ENCODE measurements at places on chromosomes 2 and 18.

GRCh38 chr2:240792629-240793312 lies 27.2 kb downstream of the KIF1A start:
- no peak for DNase-seq

GRCh38 chr2:170953941-170954340 lies 24.9 kb downstream of the GORASP2 start:
- DNase-seq: no peak

DNA sequence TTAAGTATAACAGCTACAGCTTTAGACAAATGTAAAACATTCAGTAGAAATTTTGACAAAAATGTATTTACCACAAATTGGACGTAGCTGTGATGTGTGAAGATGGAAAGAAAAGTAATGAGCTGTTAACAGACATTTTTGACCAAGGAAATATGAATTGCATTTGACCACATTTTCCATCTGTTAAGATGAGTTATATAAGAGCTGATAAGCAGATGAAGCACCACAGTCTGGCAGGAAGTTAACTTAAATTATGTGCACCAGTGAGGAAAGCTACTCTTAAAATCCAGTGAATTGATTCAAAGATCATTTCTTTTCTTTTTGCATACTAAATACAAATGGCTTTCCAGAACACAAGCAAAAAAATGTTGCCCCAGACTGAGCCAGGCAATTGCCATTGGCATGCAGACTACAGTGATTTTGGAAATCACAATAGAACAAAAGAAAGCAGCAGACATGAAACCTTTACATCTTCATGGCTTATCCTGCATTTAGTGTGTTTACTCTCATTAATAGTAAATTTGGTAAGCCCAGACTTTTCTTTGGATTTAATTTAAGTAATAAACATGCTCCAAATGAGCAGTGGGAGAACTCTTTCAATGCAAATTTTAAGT lies 493.7 kb downstream of the TMX3 start:
- no peak for DNase-seq

DNA sequence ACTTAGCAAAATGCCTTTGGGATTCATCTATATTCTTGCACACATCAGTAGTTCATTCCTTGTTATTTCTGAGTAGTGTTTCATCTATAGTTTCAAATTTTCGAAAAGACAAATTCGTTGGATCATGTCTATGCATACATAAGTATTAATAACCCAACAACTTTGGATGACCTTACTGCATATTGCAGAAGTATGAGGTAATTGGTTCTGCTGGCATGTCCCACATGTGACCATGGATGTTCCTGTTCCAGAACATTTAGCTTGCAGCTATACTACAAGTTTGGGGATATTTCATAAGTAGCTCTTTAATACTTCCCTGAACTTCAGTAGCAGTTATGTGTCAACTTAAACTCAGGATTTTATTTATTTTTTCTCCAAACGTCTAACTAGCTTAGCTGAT lies 44.9 kb downstream of the APLF start:
- no peak for DNase-seq

- no peak for DNase-seq
These were observed 47.5 kb downstream of the EMILIN2 start for GRCh38 chr18:2894131-2894840.

DNA sequence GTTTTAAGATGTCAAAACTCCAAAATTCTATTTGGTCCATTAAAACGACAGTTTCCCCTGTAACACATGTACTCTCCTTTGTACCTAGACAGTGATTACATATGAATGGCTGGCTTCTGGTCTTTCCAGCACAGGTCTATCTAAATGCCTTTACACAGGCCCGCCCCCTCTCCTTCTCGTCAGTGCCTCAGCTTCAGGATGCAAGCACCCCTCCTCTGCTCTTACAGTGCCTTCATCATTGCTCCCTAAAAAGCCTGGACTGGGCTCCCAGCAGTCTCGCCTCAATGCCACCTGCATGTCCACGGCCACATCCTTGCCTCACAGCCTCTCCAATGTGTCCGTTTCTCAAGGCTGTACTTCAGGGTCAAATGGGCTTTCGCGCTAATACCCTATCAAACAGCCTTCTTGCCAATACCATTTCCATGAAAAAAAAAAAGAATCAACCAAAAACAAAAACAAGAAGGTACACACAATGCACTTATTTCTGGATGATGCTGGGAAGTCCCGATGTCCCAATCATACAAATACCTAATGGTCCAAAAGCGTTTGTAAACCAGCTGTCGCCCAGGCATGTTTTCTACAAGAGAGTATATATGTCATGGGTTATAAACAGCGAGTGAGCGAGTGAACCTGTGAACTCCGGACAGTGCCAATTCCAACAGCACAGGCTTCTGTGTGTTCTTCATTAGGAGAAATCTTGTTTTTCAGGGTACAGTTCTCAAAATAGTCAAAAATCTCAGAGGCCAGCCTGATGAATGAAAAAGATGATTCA lies 77.2 kb downstream of the EIPR1 start:
- DNase-seq: no peak

- peak; percentile 80 for DNase-seq
These were observed 114.8 kb upstream of the ZNF236 start for GRCh38 chr18:76707534-76707933.

- no peak for DNase-seq
These were observed 470 bp downstream of the KCNF1 start for GRCh38 chr2:10912076-10912731.

- DNase-seq: no peak
These were observed 136.1 kb upstream of the RIOK3 start for GRCh38 chr18:23316988-23317387.

- DNase-seq: no peak
These were observed 108.9 kb downstream of the THSD7B start for GRCh38 chr2:136874258-136874657.

- DNase-seq: no peak
These were observed 49.1 kb downstream of the COBLL1 start for GRCh38 chr2:164792316-164793170.

- DNase-seq: no peak
These were observed 15.9 kb upstream of the POMC start for GRCh38 chr2:25184254-25184653.

GRCh38 chr2:134164306-134164705 lies 89.6 kb upstream of the MGAT5 start:
- DNase-seq: no peak

DNA sequence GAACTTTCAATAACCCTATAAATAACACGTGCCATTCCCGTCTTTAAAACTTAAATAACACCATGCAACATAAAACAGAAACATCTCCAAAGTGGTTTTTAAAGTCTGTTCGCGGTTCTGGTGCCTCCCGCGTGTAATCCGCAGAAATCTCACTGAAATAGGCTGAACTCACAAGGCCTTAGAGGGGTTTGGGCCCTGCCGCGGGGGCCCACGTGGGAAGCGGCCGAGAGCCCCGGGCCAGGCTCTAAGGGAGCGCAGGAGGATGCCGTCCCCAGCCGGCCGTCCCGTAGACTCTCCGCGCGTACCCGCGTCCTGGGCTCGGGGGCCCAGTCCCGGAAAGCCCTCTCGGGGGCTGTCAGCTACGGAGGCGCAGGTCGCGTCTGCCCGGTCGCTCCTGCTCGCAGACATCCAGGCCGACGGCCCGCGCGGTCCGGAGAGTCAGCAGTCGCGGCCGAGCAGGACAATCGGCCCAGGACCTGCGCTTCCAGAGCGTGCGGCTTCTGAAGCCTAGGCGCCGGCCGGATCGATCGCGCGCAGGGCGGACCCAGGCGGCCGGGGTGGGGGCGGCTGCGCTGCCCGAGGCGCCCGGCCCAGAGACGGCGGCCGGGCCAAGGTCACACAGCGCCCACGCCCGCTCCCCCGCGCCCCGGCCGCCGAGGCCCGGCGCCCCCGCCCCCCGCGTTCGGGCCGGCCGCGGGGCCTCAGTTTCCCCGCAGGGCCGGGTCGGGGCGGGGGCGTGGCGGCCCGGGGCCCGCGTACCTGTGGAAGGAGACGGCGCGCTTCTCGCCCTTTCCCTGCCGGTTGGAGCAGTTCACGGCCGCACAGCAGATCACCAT lies 558 bp downstream of the THAP4 start:
- DNase-seq: no peak

DNA sequence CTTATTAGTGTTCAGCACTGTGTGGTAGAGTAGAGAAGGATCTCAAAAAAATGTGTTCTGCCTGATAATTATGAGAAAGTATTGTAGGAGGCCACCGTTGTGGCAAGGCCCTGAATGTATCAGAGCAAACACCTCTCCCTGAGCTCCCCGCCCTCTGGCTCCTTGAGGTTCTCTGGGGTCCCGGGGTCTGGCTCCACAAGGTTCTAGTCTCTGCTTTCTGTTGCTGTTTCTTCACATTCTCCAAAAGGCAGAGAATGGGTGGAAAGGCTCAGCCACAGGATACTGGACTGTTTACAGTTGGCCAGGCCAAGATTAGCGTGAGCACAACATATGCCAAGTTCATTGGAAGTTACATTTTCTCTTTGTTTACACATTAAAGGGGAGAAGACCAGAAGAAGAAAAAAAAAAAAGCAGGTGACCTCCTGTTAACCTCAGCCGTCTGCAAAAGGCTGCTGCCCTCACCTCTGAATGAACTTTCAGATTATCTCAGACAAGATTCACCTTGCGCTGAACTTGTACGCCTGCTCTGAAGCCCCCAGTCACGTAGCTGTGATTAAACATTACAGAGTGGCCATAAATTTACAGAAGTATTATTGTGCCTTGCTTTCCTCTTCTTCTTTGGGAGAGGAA lies 56.6 kb upstream of the CYP26B1 start:
- DNase-seq: no peak

DNA sequence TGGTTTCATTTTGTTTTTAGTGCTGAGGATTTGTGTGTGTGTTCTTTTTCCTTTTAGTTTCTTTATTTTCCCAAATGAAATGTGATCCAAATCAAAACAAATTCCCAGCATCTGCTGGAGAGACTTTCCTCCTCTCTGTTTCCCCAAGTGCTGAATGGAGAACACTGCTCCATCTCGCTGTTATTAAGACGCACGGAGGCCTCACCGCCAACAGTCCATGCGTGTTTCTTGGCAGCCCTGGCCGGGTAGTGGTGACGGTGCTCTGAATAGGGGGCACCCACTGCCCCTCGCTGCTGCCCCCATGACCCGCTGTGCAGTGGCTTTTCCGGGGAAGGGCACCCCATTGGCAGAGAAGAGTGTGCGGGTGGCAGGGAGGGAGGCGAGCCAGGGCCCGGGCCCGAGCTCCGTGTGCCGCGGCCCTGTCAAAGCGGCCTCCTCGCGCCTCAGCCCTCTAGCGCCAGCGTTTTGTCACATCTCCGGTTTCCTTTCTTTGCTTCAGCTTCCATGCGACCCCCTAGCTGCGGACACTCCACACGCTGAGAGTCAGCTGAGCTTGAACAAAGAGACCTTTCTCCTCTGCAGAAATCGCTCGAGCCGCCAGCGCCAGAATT lies 473.7 kb upstream of the SALL3 start:
- DNase-seq: no peak

GRCh38 chr18:986051-986450 lies 81.4 kb downstream of the ADCYAP1 start:
- no peak for DNase-seq

GRCh38 chr2:12821656-12822055 lies 104.9 kb downstream of the TRIB2 start:
- no peak for DNase-seq

- peak; percentile 93 for DNase-seq
These were observed 44.0 kb upstream of the RPL31 start for GRCh38 chr2:100957996-100958653.

GRCh38 chr2:191889931-191890330 lies 43.0 kb upstream of the CAVIN2 start:
- DNase-seq: no peak

DNA sequence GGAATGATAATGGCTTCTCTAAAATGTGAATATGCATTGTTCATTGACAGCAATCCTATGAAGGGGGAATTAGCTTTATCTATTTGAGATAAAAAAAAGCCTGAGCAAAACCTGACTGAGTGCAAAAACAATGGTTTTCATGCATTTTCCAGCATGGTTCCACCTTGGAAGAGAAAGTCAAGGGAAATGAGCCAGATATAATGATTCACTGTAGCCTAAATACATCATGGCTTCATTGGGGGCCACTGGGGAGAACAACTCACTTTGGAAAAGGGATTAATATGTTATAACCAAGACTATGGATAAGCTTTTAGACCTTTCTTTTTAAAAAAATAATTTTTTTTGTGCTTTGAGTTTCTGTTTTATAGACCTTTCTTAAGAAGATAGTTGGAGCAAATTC lies 679.7 kb downstream of the NYAP2 start:
- DNase-seq: no peak

DNA sequence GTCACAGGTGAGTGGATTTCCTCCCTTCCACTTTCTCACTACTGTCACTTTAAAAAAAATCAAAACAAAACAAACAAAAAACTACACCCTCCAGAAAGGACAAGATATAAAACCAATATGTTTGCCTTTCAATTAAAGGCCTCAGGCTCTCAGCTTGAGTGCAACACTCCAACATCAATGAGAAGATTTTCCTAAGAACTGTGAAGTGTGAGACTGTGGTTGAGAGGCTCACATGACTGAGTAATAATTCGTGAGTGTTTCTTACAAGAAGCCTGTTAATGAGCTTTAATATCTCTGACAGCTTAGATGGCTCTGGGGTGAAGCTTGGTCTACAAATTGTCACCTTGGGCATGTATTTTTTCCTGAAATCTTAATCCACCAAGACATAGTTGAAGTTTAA lies 216.1 kb downstream of the ETAA1 start:
- no peak for DNase-seq

DNA sequence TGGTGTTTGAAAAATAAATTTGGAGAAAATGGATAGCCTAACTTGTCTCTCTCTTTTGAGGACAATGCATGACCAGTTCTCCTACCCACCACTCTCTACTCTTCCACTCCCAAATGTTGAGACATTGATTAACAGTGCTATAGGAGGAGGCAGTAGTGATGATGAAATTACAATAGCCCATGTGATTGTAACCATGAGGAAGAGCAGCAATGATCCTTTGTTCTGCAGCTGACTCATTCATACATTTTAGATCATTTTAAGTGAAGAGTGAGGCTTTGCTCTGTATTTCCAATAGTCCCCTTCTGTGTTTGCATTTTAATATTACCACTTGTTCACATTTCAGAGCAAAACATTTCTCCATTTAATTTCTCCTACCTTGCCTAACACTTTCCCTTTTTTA lies 592.3 kb downstream of the THSD7B start:
- DNase-seq: no peak

- no peak for DNase-seq
These were observed 45.2 kb downstream of the TPO start for GRCh38 chr2:1458432-1458831.

DNA sequence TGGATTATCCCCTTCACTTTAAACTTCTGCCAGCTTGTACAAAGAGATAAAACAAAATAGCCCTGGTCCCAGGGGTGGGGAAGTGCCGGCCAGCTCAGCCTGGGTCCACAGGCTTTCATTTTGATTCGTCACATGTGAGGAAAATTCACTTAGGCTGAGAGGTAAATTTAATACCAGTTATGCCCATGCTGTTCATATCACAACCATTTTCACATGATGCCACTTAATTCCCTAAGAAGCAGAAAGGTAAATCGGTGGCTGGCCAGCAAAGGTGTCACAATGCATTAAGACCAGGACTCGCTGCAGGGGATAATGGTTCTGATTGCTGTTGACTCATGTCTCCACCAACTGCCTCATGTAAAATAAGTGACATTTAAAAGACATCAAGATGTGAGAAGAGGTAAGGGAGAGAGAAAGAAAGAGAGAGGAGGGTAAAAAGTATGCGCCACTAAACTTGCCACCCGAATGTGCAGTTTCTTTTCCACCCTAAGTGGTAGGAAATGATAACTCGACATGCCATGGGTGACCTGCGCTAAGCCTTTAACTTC lies 261.0 kb upstream of the SIX3 start:
- no peak for DNase-seq

Measured in vagina (tissue), 2 donors.